ENCODE measurements at places on chromosomes 1 and 21.

GRCh38 chr21:36551731-36552433 lies 72.0 kb upstream of the CLDN14 start:
- no peak for DNase-seq

DNA sequence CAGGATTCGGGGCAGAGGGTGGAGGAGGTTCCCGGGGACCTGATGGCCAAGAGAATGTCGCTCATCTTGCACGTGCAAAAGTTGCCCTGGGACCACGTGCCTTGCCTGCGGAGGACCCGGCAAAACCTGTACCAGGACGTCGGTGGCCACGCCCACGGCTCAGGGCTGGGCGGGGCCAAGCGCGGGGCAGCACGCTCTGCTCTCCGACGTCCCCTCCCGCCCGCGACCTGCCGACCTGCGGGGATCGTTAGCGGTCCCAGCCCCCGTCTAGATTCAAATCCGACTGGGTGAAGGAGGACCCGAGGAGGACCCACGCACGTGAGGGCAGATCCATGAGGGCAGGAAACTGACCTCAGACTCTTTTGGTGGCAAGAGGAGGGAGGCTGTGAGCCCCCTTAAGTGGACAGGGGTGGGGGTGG lies at the start of gene C1orf167:
TSS of gene C1orf167 (plus strand) at position 206 of the 419 bp plus-strand sequence. CDS start 2,208 bp downstream, outside the sequence.
- peak; percentile 45 for DNase-seq

GRCh38 chr1:237913345-237913744 lies 22.6 kb upstream of the ZP4 start:
- DNase-seq: no peak

- no peak for DNase-seq
Measured at GRCh38 chr1:49995734-49996133, 28.0 kb downstream of the AGBL4 start.

GRCh38 chr1:79517470-79518224 lies 511.1 kb upstream of the ADGRL4 start:
- no peak for DNase-seq

DNA sequence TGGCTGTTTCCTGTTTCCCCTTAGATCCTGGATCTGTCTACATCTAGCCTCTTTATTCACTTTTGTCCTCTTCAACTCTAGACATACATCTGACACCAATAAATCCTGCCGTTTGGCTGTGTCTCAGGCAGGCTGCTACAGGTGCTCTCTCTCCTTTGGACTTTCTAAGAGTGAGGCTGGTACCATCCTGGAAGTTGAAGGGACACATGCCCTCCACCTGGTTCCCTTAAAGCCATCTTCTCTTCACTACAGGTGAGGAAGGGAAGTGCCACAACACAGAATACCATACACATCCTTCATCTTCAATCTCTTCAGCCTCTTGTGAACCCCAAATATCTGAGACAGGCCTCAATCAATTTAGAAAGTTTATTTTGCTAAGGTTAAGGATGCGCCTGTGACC lies 137.9 kb downstream of the BACH1 start:
- DNase-seq: no peak

DNA sequence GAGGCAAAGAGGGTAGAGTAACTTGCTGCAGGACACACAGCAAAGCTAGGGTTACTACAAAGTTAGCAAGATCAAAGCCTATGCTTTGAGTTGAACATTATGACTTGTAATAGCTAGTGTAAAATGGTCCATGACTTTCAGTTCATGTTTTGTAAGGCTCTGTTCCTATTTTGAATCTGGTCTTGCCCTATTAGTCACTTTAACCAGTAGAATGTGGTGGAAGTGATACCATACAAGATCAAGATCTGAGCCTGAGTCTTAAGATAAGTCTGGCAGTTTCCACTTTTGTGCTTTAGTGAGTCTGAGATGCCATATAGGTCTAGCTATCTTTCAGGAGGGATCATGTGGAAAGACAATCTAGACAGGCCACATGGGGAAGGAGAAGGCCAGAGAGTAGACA lies 282.1 kb upstream of the BRINP3 start:
- DNase-seq: no peak

DNA sequence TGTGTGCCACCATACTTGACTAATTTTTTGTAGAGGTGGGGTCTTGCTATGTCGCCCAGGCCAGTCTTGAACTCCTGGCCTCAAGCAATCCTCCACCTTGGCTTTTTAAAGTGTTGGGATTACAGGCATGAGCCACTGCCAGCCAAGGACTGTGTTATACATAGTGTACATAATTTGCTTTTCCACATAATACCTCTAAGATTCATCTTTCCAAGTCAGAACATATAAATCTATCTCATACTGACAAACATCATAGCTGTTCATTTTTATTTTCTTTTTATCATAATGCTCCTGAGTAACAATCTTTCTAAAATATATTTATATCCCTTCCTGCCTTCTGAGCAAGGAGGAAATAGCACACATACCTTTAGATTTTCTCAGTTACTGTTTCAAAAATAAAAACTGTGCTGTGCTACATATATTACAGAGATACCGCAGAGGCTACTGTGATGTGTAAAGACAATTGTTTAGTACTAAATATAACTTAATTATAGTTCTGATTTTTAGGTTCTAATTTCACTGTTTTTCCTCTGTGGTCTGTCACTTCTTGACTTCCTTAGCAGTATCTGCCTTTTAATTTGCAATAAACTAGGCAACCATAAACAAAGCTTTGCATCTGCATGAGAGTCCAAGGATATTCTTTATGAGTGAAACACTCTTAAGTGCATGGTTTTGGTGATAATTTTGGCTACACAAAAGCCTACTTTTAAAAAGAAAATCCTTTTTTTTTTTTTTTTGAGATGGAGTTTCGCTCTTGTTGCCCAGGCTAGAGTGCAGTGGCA lies 59.3 kb downstream of the EYA3 start:
- DNase-seq: no peak

GRCh38 chr1:219626865-219627264 lies 14.0 kb upstream of the ZC3H11B start:
- DNase-seq: no peak

- no peak for DNase-seq
Measured at GRCh38 chr21:45396620-45396995, 8.4 kb upstream of the COL18A1 start.

DNA sequence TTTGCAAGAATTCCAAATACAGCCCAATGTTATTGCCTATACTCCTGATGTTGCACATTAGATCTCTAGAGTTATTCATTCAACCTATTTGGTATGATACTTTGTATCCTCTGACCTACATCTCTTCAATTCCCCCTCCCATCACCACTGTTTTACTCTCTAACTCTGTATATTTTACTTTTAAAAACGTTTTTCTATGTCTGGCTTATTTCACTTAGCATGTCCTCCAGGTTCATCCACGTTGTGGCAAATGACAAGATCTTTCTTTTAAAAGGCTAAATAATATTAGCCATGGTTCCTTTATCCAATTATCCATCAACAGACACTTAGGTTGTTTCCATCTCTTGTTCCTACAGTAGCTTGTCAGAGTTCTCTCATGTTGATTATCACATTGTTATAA lies 207.1 kb upstream of the PTGFR start:
- no peak for DNase-seq

DNA sequence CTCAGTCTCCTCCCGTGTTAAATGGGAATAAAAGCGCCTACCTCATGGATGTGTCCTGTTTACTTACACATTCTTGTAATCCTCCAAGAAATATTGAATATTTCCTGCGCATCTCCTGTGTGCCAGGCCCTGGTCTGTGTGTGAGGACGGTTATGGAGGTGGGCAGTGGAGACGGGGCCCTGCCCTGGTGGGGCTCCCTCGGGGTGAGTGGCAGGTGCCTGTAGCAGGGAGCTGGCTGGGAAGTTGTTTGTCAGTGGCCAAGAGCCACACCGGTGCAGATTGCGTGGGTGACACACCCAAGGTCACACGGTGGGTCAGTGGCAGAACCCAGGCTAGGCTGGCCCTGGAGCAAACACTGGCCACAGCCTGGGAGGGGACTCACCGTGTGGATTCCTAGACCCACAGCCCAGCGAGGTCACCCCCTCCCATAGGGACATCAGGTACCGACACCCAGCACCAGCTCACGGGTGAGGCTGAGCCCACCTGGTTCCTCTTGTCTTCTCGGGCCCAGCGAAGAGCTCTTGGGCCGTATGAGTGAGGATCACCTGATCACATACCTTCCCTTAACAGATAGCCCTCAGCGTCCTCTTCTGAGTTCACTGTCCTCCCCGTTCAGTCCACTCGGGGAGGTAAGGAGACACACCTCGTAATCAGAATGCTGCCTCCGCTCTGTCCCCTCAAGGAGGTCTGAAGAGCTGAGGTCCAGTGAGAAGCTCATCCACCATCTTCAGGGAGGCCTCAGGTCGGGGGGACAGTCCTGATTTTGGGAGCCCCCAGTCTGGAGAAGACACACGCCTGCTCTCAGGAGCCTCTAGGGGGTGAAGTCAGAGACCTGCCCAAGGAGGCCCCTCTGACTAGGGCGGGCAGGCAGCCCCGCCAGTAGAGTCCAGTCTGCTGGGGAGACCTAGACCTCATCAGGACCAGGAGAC lies 349.6 kb downstream of the MATN1 start:
- no peak for DNase-seq

DNA sequence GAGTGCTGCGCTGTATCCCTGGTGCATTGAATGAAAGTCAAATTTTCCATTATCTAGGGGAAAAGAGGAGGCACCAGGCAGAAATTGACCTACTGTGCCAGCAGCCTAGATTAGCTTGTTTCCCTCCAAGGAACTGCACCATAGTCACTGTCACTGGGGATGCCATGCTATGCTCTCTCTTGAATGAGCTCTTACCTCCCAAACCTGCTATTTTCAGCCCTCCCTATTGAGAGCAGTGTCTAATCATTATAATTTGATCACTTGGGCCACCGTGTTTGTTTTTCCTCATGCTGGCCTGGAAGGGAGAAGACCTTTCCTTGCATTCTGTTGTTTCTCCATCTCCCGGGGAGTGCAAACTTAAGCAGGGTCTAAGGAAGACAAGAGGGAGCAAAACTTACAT lies 492.9 kb downstream of the SIPA1L2 start:
- DNase-seq: no peak

- DNase-seq: no peak
Measured at GRCh38 chr1:101444381-101444780, 207.6 kb downstream of the S1PR1 start.

DNA sequence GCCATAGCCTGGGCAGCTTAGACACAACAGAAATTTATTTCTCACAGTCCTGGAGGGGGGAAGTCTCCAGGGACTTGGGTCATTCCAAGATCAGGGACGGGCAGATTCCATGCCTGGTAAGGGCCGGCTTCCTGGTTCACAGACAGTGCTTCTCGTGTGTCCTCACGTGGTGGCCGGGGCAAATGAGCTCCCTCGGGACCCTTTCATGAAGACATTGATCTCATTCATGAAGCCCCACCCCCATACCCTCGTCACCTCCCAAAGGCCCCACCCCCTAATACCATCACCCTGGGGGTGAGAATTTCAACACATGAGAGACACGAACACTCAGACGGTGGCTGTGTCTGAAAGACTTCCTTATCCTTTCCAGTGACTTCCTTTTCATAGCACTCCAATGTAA lies 51.5 kb downstream of the ACOT7 start:
- DNase-seq: no peak

GRCh38 chr21:46214478-46215340 lies 13.9 kb downstream of the LSS start:
- no peak for DNase-seq

GRCh38 chr1:228402641-228403025 lies 4.0 kb downstream of the TRIM11 start:
- no peak for DNase-seq

GRCh38 chr1:67832737-67833601 lies at the start of gene GNG12:
GNG12 (minus strand) TSS chr1:67833467; CDS start chr1:67707686, 125,781 bp downstream.
- DNase-seq: peak; percentile 25

- DNase-seq: no peak
Measured at GRCh38 chr1:83701355-83701754, 297.6 kb downstream of the TTLL7 start.

- no peak for DNase-seq
Measured at GRCh38 chr1:85199667-85200462, 951 bp downstream of the SYDE2 start.

- DNase-seq: no peak
Measured at GRCh38 chr1:75745276-75745675, 20.8 kb downstream of the ACADM start.

- no peak for DNase-seq
Measured at GRCh38 chr1:167273027-167273800, 52.5 kb downstream of the POU2F1 start.

DNA sequence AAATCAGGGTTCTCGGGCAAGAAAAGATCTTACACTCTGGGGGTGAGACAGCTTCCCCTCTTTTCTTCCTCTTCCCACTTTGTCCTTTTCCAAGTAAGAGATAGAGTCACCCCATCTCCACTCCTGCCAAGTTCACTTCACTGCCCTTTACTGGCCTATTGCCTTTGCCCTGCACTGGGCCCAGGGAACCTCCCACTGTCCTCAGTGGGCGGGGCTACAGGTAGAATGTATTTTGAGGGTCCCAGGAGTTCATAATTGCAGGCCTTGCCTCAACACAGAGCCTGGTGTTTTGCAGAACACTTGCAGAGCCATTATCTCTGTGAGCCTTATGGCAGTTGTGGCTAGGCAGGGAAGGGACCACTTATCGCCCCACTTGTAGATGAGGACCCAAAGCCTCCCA lies 3.3 kb downstream of the AMPD2 start:
- no peak for DNase-seq

GRCh38 chr1:161763522-161764098 lies 2.5 kb upstream of the ATF6 start:
- DNase-seq: no peak

DNA sequence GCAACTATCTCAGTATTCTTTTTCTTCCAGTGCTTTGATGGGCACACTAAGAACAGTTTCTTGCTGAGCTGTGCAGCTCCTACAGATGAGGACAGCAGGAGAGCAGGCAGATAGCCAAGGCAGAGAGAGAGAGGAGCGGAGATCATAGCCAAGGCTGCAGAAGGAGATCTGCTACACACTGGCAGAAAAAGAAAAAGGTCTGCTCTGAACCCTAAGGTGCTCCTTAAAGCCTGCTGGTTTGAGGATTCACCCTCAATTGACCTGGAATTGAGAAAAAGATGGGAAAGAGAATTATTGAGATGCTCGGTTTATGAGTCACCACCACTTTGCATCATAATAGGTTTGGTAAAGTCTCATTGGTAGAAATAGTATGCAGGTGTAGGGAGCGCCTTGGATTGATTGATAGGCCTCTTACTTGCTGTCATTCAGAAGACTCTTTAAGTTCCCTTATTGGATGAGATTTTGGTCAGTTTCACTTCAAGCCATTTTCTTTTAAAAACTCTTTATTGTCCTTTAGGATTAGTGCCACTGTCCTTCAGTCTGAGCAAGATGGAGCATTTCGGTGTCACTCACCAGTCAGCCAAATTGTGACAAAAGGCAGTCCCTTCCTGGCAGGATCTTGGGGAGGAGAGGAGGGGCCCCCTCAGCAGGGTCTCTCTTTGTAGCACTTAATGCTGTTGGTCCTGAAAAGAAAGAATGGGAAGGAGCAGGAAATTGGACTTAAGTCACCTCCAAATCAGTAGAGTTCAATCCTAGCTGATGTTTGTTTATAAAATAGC lies 685.0 kb downstream of the ADGRL2 start:
- DNase-seq: no peak

GRCh38 chr1:66478116-66478515 lies 55.8 kb upstream of the SGIP1 start:
- DNase-seq: no peak

All from activated T-cell treated with anti-CD3 and anti-CD28 coated beads for 48 hours (primary cell).